Frontal cortex (tissue), 4 donors: ENCODE measurements at places on chromosomes 12 and 14. TPM values are rescaled to one million over a fixed set of nuclear protein-coding genes. Genes with fewer than 3 reads are reported as not detected.

GRCh38 chr14:94343238-94344005, 20.3 kb upstream of the SERPINA6 start:
- DNase-seq: no peak

DNA sequence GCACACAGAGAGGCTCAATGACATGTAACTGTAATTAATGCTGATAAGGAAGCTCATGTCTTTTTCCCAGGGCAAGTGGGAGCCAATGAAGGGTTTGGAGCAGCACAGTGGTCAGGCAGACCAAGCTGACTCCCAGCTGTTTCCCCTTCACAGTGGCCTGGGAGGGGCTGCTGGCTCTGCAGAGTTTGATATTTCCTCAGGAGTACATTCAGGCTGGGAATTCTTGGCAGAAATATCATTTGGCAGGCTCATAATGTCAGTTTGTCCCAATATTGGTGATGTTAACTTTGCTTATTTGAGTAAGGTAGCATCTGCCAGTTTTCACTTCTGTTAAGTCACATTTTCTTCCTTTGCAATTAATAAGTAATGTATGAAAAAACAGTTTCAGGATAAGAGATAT, 247.0 kb downstream of the EMP1 start:
- no peak for DNase-seq

DNA sequence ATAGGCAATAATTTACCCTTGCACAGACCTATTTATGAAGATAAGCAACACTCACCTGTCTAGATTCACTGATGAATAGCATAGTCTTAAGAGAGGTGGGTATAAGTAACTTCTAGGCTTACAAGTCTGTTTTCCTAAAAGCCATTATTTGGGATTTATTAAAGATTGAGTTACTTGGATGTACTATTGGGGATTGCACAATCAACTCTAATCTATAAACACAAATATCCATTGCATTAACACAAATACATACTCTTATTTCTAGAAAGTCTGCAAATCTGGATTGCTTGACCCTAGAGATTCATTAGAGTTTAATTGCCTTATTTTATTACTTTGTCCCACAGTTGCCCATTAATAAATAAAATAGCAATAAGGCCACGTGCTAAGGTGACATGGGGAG, 148.1 kb upstream of the CCDC198 start:
- no peak for DNase-seq

DNA sequence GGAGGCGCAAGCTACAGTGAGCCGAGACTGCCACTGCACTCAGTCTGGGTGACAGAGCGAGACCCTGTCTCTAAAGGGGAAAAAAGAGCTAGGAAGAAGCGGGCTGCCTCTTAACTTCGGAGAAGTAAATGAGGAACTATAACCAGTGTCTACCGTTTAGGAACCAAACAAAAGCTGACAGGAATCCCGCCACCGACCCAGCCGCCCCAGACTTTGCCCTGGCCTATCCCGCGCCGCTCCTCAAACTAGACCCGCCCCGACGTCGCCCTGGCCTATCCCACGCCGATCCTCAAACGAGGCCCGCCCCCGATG, 568 bp upstream of the SIVA1 start:
- DNase-seq: peak; percentile 98

- no peak for DNase-seq
These were observed 73.1 kb downstream of the NTN4 start for GRCh38 chr12:95717316-95717928.

DNA sequence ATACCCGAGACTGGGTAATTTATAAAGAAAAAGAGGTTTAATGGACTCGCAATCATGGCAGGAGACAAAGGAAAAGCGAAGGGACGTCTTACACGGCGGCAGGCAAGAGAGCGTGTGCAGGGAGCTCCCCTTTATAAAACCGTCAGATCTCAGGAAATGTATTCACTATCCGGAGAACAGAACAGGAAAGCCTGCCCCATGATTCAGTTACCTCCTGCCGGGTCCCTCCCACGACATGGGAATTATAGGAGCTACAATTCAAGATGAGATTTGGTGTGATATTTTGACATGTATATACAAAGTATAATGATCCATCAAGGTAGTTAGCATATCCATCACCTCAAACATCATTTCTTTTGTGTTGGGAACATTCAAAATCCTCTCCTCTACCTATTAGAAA, 2.3 kb upstream of the CDCA4 start:
- DNase-seq: no peak

GRCh38 chr14:27223906-27224305, 626.1 kb upstream of the NOVA1 start:
- no peak for DNase-seq

DNA sequence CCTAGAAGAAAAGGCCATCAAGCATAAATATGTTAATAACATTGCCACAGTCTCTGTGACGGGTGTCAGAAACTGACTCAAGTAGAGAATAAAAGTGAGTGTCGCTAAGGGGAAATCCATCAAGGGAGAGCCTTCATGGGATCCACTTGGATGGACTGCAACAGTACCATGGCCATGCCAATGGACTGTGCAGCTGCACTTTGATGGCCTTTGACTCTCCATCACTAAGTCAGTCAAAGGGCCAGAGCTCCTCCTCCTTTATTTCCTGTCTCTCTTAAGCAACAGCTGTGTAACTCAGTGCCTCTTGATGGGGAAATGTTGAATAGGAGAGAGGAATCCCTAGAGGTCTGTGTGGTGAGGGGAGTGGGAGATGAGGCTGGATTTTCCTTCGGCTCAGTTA, 335.2 kb downstream of the BMP4 start:
- no peak for DNase-seq

DNA sequence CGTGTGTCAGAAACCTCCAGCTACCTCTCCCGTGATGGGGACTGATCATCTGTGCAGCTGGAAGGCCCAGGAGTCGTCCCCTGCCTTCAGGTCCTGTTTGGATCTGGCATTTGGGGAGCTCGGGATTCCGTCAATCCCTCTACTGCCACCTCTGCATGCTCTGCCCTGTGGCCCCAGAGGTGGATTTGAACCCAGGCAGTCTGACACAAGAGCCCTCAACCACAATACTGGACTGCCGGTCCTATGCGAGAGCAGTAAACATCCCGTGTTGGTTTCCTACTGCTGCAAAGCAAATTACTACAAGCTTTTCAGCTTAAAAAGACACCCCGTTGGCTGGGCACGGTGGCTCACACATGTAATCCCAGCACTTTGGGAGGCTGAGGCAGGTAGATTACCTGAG, 121.9 kb upstream of the FKBP4 start:
- no peak for DNase-seq

- DNase-seq: no peak
These were observed 88.5 kb upstream of the RIN3 start for GRCh38 chr14:92425101-92425500.

GRCh38 chr14:104237651-104238423, 99.5 kb downstream of the KIF26A start:
- no peak for DNase-seq

DNA sequence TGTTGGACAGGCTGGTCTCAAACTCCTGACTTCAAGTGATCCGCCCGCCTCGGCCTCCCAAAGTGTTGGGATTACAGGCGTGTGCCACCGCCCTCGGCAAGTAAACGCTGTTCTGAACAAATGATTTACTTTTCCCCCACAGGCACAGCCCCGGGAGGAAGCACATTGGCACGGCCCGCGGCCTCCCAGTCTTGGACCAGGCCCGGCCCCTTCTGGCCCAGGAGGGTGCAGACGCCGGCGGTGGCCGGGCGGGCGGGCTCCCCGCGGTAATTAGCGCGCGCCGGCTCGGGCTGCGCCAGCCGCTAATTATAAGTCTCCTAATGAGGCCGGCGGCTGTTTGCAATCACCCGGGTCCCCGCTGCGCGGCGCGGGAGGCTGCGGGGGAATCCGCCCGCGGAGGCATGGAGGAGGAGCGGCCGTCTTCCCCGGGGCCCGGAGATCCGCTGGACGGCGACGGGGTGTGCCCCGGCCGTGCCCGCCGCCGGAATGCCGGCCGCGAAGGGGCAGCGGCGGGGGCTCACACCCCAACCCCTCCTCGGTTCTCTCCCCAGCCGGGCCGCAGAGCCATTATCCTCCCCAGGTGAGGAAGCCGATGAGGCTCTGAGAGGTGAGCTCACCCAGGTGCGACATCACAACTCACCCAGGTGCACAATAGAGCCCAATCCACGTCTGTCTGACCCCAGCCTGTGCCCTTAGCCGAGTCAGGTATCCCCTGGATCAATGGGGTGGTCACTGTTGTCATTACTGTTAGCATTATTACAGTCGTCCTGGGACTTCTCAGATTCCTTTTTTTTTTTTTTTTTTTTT, 3.3 kb upstream of the POP5 start:
- DNase-seq: peak; percentile 48

DNA sequence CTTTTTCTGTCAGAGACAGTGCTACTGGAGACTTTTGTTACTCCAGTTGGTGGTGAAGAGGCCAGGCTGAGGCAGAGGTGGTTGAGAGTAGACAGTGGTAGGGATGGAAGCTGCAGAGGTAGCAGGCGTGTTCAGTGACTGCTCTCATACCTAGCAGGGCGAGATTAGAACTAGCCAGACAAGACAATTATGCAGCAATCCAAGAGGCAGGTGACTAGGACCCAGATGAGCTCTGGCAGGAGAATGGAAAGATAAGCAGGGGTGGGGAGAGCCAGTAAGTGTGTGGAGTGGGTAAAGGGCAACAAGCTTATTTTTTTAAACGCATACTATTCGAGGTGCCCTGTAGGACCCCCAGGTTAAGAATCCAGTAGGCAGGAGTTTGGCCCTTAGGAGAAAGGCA, 4.8 kb downstream of the PPP1R36 start:
- DNase-seq: no peak

GRCh38 chr14:59695198-59695597, 118.6 kb upstream of the CCDC175 start:
- DNase-seq: no peak

- DNase-seq: no peak
These were observed 18.2 kb downstream of the ACVRL1 start for GRCh38 chr12:51925346-51926063.

DNA sequence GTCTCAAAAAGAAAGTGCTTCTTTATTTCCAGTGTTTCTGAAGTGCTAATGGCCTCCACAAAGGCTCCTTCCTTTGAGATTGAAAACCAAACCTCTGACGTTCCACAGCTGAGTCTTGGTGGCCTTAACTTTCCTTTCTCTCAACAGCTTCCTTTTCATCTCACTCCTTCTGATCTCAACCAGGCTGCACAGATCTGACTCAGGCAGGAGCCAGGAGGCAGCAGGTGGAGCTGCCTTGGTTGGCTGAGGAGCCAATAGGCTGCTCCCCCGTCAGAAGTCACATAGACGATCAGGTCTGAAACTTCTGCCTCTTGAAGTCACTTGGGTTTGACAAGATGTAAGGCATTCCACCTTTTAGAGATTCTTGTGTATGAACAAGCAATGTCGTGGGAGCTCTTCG, 9.1 kb upstream of the KCNA5 start:
- no peak for DNase-seq

GRCh38 chr12:31895449-31896150, 63.6 kb upstream of the RESF1 start:
- DNase-seq: no peak

GRCh38 chr12:103838254-103838914, 2.6 kb downstream of the NT5DC3 start:
- DNase-seq: no peak

DNA sequence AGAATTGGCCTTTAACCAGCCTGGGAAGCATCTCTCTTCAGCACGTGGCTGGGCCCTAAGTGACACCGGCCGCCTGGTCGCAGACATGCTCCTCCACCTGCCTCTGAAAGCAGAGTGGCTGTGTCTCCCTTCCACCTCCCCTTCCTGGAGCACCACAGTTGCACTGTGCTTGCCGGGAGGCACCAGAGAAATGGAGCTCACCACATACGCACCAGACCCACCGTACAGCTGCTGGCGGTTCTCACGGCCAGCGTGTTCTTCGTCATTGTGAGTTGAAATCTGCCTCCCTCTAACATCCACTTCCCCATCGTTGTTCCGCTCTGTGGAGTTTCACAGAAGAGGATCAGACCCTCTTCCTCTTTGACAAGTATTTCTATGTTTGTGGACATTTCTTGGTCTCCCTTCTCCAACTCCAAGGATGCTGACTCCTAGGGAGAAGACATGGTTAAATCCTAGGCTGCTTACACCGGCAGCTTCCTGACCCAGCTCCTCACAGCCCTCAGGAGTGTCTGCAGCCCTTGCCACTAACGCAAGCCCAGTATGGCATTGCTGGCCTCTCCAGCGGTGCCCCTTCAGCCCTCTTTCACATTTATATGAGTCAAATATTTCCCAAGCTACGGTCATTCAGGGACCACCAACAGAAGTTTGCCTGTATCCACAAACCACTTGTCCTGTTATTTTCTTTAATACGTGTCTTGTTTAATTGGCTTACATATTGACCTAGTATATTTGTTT, 11.5 kb upstream of the KRT5 start:
- DNase-seq: no peak

DNA sequence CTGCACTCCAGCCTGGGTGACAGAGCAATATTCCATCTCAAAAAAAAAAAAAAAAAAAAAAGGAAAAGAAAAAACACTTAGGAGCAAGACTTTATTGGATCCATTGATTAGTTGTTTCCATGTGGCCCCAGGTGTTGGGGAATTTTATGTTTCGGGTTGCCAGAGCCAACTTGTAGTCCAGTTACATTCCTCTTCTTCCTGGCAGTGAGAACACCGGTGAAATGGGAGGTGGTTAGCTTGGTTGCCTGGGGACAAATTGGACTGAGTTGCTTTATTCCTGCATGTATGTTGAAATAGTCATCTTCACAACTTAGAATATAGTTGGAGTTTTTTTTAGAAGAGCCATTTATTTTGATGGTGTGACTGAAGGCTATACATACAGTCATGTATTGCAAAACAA, 12.6 kb downstream of the RCOR1 start:
- DNase-seq: no peak

DNA sequence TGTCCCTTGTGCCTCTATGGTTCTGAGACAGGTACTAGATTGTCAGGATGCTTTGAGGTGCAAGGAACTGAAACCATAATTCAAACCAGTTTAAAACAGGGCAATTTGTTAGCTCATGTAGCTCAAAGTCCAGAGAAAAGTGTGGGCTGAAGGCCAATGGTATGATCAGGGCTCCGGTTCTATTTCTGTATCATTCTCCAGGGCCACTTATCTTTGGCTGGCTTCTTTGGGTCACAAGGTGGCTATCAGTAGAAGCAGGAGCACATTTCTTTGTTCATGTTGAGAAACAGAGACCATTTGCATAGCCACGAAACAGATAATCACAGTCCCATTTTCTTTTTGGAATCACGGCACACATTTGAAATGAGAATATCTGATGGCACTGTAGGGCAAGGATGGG, 294.9 kb downstream of the ETNK1 start:
- no peak for DNase-seq

DNA sequence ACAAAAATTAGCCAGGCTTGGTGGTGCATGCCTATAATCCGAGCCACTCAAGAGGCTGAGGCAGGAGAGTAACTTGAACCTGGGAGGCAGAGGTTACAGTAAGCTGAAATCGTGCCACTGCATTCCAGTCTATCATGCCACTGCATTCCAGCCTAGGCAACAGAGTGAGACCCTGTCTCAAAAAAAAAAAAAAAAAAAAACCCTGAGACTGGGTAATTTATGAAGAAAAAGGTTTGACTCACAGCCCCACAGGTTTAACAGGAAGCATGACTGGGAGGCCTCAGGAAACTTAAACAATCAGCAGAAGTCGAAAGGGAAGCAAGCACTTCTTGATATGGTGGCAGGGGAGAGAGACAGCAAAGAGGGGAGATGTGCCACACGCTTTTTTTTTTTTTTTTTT, 123.2 kb downstream of the GXYLT1 start:
- DNase-seq: no peak

The B3GNT4 gene
- 11.8 TPM for total RNA-seq

The KERA gene
- total RNA-seq: 1.2 TPM

The RNASE7 gene
- total RNA-seq: not detected

The ARL1 gene
- 37.1 TPM for total RNA-seq

The ANKS1B gene
- total RNA-seq: 329 TPM

The ESRRB gene
- total RNA-seq: under 0.01 TPM

The SMIM41 gene
- not detected for total RNA-seq

The IKZF4 gene
- 1.6 TPM for total RNA-seq

The RD3L gene
- total RNA-seq: not detected
